Activated CD8-positive, alpha-beta memory T cell treated with anti-CD3 and anti-CD28 coated beads, Interleukin-2, amount 50 U/mL, for 4 hours (primary cell): ENCODE measurements at places on chromosomes 7 and 10.

DNA sequence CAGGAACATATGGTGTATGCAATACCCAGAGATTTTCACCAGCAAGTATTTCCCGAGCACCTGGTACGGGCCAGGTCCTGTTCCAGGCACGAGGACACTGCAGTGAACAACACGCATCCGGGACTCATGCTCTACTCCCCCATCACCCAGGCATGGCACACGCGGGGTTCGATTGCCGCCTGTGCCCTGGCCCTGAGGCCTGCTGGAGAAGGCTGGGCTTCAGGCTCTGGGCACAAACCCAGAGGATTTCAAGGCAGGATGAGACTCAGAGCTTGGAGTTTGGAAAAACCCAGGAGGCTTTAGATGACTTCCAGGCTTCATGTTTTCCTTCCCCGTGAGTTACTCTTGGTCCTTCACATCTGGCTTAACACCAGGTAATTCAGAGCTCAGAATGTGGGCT lies 143.5 kb downstream of the NEURL1 start:
- no peak for DNase-seq

- DNase-seq, result no peak
These were observed 82.8 kb upstream of the FGFR2 start for GRCh38 chr10:121680879-121681655.

DNA sequence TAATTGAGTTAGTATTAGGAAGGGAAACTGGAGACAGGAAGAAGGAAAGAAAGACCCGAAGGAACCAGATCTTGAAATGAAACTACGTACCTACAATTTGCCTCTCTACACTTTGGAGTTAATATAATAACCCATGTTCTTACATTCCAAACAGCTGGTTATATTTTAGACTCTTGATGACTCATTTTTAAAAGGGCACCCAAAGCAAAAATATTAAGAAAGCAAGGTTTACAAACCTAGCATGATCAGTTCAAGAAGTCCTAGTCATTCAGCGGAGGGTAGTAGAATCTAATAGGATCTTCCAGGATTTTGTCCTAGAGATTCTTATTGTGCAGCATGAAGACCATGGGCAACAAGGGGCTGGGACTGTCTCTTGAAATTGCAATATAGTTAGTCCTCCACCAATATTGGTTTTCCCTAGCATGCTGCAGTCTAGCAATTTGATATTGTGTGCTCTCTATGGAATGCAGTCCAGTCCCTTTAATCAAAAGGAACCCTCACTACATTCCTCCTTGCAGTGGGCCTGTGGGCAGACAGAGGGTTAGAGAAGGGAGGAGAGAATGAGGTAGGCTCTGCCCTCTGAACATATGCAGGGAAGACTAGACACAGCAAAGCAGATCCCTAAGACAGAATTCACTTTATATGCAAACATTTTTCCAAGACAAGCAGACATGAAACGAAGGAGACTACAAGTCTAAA lies 230.3 kb downstream of the INHBA start:
- DNase-seq, result no peak

- no peak for DNase-seq
These were observed 90.3 kb downstream of the HERPUD2 start for GRCh38 chr7:35604595-35604994.

DNA sequence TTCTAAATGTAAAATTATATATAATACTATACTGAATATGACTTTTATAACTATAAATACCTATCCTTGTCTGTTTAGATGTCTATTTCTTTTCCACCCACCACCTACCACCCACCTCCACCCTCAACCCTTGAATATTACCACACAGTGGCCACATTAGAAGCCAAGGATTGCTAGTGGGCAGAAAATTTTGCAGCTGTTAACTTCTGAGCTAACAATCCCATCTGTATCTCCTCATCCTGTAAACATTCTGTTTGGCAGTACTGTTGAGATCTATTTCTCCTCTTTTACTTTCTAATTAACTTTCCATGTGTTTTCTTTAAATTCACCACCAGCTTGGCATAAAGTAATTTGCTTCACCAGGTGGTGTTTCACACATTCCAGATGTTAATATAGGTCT lies 281.1 kb upstream of the BMPER start:
- no peak for DNase-seq

DNA sequence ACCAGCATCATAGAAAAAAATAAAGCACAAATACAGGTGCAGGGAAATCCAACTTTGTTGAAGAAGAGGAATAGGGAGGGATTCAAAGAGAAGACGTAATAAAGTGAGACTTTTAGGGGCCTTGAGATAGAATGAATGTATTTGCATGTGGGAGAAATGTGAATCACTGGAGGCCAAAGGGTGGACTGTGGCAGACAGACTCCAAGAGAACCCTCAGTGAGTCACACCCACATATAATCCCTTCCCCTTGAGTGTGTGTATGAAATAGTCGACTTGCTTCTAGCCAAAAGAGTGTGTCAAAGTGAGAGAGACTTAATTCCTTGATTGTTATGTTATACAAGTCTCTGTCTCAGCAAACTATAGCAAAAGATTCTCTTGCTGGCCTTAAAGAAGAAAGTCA lies 101.3 kb upstream of the GHITM start:
- no peak for DNase-seq

GRCh38 chr10:92880917-92881316 lies 32.6 kb downstream of the EXOC6 start:
- DNase-seq, result no peak

GRCh38 chr10:44891721-44892120 lies 19.4 kb upstream of the TMEM72 start:
- DNase-seq, result no peak

DNA sequence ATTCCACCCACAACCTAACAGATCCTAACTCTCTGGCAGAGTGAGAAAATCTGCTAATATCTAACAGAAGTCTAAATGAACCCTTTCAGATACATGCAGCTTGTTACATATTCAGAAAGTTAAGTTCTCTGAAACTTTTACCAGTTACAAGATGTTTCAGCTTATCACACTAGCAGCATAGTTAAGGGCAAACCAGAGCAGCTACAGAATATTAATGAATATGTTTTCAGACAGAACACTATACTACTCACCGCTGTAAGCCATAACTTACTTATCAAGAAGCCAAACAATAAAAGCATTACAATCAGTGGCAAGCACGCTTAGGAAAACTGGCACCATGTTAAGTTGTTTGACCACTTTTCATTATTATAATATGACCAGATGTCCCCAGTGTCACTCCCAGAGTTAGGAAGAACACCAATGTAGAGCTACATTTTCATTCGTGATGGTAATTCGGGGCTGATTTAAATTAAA lies 2.7 kb downstream of the ITGB1 start:
- no peak for DNase-seq

- no peak for DNase-seq
These were observed 52.6 kb downstream of the TRUB1 start for GRCh38 chr10:114990586-114990985.

GRCh38 chr10:68137171-68137570 lies 27.9 kb downstream of the MYPN start:
- no peak for DNase-seq

DNA sequence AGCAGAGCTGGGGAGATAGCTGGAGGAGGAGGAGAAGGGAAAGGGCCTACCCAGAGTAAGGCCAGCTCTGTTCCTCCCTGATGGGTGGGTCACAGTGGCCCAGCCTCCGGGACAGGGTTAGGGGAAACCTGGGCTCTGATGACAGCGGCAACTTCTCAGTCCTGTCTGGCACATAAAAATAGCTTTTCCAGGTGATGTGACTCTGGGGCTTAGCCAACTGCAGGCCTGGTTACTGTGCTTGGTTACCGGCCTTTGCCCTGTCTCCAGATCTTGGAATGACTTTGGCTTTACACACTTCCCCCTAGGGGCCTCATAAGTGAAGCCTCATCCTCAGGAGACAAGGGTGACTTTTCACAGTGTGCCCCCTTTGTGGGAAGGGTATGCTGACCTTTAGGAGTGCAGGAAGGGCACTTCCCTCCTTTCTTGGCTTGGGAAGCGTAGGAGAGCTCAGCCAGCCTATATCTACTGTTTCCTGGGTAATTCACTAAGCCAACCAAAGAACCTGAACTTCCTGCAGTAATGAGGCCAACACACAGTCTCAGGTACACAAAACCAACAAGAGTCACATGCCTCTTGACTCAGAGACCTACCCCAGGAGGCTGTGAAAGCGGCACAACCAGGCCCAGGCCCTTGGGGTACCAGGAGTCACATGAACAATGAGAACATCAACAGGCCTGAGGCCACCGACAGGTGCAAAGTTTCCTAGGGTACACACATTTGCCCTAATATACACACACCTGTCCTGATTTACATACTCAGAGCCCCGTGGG lies 11.7 kb upstream of the HILPDA start:
- DNase-seq, result no peak

DNA sequence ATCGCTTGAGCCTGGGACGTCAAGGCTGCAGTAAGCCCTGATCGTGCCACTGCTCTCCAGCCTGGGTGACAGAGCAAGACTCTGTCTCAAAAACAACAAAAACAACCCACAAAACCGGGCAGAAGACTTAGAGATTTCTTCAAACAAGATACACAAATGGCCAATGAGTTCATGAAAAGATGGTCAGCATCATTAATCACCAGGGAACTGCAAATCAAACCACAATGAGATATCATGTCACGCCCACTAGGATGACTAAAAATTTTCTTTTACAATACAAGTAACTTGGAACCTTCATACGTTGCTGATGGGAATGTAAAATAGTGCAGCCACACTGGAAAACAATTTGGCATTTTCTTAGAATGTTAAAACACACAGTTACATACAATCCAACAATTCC lies 77.3 kb upstream of the GRID1 start:
- DNase-seq, result no peak

- no peak for DNase-seq
These were observed 985.8 kb downstream of the REEP3 start for GRCh38 chr10:64506963-64507362.

- DNase-seq, result no peak
These were observed 41.9 kb downstream of the ANKMY2 start for GRCh38 chr7:16603633-16604032.

- DNase-seq, result no peak
These were observed 29.1 kb downstream of the UBE2H start for GRCh38 chr7:129923709-129924108.

- DNase-seq, result peak; percentile 31
These were observed 15.0 kb upstream of the PCBD1 start for GRCh38 chr10:70903262-70903921.

DNA sequence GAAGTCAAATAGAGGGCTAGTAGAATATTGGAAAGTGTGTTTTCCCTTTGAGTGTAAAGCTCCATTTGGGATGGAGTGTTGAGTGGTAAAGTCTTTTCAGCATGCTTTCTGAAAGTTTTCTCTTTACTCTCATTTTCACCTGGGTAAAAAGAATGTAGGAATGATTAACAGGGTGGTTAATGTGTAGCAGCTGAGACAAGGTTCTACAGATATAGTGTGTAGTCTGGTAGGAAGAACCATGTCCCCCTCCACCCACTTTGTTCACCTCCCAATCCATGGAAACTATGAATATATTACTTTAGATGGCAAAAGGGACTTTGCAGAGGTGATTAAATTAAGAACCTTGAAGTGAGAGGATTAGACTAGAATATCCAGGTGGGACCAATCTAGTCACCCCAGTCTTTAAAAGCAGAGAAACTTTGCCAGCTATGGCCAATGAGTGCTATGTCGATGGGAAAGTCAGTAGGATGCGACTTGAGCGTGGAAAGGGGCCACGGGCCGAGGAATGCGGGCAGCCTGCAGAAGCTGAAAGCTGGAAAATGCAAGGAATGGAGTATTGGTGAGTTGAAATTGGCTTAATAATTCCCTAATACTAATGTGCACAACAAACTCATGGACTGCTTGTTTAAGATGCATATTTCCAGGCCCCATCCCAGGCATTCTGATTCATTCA lies 166.3 kb upstream of the AHR start:
- no peak for DNase-seq
